ENCODE measurements at places on chromosomes 16 and 17.
A peak's percentile ranks its signal among the peaks of the same experiment; 100 is the strongest.

GRCh38 chr17:77280304-77281121 is 139.7 kb downstream of the SEC14L1 start:
- peak; percentile 93 for DNase-seq

- no peak for DNase-seq
These were observed 26.5 kb upstream of the XYLT2 start for GRCh38 chr17:50319306-50320004.

- DNase-seq = peak; percentile 92
These were observed 49.0 kb downstream of the BCL7C start for GRCh38 chr16:30844671-30845449.

GRCh38 chr17:1484676-1485422 is 7.6 kb downstream of the MYO1C start:
- peak; percentile 61 for DNase-seq

- DNase-seq = no peak
These were observed 16.8 kb upstream of the TVP23A start for GRCh38 chr16:10835281-10835931.

DNA sequence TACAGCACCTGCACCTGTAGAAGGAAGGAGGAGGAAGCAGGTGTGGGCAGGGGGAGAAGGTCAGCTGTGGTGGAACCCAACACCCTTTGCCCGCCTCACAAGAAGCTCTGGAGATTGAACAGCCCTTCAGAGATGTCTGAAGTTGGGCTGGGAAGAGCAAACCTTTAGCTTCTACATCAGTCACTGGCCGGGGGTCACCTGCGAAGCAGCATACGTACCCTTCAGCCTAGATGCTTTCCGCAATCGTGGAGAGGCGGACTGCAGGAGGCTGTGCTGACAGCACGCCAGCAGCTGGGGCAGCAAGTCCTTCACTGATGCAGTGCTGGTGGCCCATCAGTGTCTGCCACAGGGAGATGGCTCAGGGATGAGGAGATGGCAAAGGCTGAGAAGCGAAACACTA is 5.2 kb upstream of the HS3ST3B1 start:
- no peak for DNase-seq

DNA sequence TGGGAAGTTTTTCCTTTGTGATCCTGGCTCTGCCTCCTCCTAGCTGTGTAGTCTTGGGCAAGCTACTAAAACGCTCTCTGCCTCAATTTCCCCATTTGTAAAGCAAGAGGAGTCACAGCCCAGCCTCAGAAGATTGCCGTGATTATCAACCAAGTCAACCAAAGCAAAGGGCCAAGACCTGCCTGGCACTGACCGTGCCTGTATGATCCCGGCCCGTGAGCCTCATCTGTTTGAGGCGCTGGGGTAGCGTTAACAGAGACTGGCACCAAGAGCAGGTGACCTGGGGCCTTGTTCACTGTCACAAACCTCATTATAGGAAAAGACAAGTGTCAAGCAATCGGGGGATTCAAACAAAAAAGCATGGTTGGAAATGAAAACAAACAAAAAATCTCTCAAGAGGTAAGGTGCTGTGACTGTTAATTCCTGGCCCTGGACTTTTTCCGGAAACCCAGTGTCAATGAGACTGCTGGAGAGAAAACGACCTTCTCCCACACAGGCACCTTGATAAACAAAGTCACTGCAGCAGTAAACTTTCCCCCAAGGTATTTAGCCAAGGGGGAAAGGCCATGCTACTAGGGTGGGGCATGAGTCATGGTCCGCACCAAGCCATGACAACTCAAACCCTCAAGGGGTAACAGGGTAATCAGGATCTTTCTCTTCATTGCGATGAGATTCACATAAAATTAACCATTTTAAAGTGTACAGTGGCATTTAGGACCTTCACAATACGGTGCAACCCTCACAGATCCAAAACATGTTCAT is 5.4 kb downstream of the MEAK7 start:
- peak; percentile 77 for DNase-seq

- DNase-seq = no peak
These were observed 17.6 kb downstream of the CCDC42 start for GRCh38 chr17:8726941-8727555.

GRCh38 chr16:4113358-4114256 is 2.6 kb downstream of the ADCY9 start:
- no peak for DNase-seq

GRCh38 chr17:574061-574460 is 140.6 kb downstream of the VPS53 start:
- DNase-seq = no peak

- peak; percentile 98 for DNase-seq
These were observed at the start of gene DHODH for GRCh38 chr16:72008424-72009216. Gene DHODH, plus strand, starts transcription at chr16:72008744. Its CDS starts 21 bp downstream, at chr16:72008765.

DNA sequence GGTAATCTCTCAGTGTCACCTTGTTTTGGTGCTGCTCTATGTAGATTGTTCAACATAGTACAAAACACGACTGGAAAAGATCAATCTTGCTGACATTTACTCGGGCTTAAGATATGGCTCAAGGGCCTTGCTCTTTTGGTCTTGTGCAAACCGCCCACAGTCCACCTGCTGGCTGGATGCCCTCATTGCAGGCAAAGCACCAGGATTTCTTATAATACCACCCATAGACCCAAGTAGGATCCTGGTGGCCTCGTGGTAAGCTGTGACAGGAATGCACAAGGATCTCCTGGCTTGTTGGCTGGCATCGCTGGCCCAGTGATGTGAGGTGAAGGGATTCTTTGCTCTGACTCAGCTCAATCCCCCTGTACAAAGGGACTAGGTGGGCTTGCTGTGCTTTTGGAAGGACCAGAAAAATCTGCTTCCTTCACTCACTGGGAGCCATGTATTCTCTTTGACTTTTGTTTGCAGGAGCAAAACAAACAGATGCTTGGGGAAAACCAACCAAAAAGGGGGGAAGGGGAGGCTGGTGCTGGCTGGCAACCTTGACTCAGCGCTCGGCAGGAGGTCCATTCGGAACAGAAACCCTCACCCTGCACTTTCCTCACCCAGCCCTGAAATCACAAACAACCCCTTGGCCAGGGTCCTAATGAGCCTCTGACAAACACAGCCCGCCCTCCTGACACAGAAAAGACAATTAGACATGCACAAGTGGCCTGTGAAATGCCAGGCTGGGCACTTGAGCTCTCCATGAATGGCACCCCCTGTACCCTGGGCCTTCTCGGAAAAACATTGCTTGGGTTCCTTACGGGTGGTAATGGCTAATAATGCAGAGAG is 36.6 kb upstream of the MED9 start:
- peak; percentile 77 for DNase-seq

DNA sequence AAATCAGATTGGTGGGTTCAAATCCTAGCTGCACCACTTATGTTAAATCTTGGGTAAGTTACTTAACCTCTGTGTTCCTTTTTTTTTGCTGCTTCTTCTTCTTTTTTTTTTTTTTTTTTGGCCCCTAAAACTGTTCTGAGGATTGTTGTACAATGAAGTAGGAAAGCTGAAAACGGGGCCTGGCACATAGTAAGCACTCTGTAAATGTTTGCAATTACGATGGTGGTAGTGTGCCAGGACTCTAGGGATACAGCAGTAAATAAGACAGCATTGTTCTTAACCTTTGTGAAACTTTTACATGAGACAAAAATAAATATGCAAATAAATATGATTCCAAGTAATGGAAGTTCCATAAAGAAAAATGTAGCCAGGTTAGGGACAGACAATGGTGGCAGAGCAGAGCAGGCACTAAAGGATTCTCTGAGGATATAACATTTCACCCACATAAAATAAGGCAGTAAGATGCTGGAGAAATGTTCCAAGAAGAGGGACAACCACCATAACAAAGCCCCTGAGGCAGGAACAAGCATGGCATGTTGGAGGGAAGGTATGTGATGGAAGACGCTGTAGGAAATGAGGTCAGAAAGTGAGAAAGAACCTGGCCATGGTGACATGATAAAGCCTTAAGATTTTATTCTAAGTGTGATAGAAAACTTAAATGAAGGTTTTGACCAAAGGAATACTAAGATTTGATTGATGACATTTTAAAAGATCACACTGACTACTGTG is 127.3 kb downstream of the NLK start:
- DNase-seq = no peak

- no peak for DNase-seq
These were observed 129.7 kb upstream of the GSE1 start for GRCh38 chr16:85483424-85483823.

DNA sequence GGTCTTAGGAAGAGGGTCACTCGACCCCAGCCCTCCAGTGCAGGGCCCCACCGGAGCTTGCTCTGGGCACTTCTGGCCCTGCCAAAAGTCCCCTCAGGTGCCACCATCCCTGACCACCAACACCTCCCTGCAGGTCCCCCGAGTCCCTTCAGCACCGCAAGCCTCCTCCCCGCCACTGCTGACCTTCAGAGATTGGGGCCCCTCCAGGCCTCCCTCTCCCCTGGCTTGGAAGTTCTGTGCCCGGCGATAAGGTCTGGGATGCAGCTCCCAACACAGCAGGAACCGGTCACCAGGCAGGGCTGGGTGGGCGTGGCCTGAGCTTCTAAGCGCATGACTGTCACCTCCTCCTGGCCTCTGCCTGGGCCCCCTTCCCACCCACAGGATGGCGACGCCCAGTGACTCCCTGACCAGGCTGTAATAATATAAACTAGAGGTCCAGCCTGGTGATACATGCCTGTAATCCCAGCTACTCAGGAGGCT is 11.2 kb downstream of the PIEZO1 start:
- DNase-seq = peak; percentile 98

DNA sequence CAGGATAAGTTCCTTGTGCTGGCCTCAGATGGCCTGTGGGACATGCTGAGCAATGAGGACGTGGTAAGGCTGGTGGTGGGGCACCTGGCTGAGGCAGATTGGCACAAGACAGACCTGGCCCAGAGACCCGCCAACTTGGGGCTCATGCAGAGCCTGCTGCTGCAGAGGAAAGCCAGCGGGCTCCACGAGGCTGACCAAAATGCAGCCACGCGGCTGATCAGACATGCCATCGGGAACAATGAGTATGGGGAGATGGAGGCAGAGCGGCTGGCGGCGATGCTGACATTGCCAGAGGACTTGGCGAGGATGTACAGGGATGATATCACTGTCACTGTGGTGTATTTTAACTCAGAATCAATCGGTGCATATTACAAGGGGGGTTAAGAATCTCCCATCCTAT is 5.2 kb downstream of the PDP2 start:
- DNase-seq = no peak

DNA sequence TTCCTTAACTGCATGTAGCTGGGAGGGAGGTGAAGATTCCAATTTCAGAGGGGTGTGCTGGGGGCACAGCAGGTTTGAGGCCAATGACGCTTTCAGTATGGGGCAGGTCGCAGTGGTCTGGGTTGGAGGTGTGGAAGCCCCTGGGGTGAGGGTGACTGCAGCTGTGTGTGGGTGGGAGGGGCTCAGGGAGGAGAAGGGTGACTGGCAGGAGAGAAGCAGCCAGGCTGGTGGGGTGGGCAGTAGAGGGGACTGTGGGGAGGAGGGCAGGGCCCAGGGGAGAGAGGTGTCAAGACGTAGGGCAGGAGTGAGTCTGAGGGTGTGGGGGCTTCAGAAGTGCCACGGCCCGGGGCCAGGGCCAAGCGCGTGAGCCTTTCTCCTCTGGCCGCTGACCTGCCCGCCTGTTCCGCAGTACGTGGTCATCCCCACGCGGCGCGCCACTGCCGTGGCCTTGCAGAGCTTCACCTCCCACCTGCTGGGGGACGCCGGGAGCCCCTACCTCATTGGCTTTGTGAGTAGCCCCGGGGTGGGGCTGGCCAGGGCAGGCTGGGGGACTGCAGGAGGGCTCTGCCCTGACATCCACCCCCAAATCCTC is 19.4 kb downstream of the MYBBP1A start:
- DNase-seq = no peak

GRCh38 chr16:58196898-58197313 is 1.0 kb downstream of the CSNK2A2 start:
- peak; percentile 29 for DNase-seq

DNA sequence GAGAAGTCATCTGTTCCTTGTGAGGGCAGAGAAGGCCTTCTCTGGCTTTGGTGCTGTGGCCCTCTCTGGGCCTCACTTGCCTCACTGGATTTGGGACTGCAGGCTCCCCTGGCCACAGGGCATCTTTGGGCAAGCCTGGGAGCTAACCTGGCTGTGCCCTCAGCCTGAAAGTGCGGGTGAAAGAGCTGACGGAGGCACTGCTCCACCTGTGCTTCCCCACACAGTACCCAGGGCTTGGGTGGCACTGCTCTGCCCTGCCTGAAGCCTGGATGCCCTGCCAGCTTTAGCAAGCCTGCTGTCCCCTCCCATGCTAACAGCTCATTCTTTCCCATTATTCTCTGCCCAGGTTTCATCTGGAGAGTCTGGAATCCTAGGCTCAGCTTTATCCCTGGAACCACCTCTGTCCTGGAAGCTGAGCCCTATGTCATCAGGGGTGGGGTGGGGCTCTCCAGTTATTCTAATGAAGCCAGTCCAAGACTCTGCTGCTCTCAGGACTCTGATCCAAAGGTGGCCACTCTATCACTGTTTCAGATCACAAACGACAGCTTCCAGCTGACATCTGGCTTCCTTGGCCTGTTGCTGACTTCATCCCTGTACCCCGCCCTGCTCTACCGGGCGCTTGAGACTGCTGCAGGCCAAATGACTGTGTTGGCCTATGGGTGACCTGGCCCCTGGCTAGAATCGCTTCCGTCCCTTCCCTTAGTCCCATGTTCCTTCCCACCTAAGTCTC is 29.3 kb downstream of the HIC1 start:
- peak; percentile 92 for DNase-seq

DNA sequence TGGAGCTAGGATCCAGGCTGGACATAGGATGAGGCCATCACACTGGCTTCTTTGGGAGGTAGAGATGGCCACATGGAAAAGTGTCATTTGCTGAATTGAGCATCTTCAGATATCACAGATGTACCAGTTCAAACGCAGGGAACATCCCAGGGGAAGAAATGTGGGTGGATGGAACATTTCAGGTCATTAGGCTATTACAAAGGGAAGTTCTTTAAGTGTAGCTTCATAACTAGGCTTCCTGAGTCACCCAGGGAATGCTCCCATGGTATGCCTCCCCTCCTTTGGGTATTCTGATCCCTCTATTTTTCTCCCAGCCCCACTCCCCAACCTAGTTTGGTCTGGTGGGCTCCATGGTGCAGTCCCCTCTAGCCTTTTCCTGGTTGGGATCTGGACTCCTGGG is 69.8 kb upstream of the IRX3 start:
- no peak for DNase-seq

GRCh38 chr17:36818134-36818825 is 119.0 kb upstream of the LHX1 start:
- no peak for DNase-seq

DNA sequence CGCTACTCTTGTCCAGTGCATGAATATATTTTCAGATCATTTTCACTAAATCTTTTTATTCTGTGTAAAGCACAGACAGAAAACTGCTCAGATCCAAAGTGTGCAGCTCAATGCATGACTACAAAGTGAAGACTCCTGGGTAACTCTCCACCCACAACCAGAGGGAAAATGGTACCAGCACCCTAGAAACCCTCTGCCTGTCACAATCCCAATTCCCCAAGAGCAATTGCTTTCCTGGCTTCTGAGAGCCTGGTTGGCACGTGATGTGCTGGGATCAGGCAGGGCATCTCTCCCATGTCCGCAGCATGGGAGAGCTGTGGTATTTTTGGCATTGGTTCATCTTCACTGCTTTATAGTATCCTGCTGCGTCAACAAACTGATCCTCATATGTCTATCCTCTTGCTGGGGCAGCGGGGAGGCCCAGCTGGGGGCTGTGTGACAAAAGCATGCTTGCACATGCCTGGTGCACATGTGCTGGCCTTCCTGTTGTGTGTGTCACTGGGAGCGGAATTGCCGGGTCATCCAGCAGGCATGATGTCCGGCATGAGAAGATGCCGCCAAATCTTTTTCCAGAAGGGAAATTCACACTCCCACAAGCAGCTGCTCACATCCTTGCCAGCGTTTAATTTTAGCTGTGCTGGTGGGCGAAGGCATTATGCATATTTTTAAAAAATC is 278.9 kb upstream of the FOXF1 start:
- DNase-seq = no peak

GRCh38 chr17:80832266-80832676 is 159.4 kb upstream of the CHMP6 start:
- peak; percentile 85 for DNase-seq

GRCh38 chr16:460787-461186 is 35.3 kb downstream of the RAB11FIP3 start:
- no peak for DNase-seq

Measured in ELR (cell line).